Foreskin keratinocyte (primary cell): ENCODE measurements at places on chromosomes 3 and 15. TPM values are rescaled to one million over a fixed set of nuclear protein-coding genes. Genes with fewer than 3 reads are reported as not detected.

DNA sequence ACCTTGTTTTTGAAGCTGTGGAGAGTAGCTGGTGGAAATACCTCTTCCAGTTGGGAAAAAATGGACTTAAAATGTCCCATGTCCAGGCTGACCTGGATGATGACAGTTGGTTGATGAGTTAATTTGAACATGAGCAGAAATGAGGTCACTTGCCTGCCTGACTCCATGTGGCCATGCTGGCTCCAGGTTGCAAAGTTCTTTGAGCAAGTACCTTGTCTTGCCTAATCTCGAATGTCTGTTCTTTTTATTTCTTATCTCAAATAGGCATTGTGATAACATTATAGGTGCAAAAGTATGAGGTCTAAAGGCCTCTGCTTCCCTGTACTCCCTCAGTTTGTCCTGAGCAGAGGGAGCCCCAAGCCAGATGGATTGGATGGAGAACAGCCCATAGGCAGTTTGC is 9.0 kb downstream of the MAPKBP1 start:
- no peak for DNase-seq

- DNase-seq = no peak
These were observed 265.8 kb downstream of the RPLP1 start for GRCh38 chr15:69718436-69718835.

DNA sequence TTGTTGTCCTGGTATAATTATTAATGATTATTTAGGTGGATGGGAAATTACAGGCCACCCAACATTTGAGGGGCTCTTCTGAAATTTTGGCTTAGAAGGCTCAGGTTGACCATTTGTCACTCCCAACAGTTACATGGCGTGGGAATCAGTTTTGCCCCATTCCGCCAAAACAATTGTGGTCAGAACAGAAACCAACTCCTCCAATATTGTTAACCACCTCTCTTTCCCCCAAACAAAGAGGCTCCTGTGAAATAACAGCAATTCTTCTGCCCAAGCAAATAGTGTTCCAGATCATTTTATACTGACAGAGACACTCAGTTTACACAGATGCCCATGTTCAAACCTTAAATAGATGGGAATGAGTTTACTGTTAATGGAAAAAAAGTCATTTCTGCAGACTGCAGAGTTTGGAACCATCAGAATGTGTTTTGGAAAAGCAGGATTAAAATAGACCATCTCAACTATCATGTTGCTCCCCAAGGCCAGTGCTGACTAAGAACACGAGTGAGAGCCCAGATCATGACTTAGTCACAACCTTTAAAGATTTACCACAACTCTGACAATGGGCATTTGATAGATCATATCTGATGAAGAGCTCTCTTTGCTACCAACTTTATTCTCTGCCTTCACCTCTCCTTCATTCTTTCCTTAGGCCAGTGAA is 102.1 kb downstream of the DUT start:
- DNase-seq = peak; percentile 55

DNA sequence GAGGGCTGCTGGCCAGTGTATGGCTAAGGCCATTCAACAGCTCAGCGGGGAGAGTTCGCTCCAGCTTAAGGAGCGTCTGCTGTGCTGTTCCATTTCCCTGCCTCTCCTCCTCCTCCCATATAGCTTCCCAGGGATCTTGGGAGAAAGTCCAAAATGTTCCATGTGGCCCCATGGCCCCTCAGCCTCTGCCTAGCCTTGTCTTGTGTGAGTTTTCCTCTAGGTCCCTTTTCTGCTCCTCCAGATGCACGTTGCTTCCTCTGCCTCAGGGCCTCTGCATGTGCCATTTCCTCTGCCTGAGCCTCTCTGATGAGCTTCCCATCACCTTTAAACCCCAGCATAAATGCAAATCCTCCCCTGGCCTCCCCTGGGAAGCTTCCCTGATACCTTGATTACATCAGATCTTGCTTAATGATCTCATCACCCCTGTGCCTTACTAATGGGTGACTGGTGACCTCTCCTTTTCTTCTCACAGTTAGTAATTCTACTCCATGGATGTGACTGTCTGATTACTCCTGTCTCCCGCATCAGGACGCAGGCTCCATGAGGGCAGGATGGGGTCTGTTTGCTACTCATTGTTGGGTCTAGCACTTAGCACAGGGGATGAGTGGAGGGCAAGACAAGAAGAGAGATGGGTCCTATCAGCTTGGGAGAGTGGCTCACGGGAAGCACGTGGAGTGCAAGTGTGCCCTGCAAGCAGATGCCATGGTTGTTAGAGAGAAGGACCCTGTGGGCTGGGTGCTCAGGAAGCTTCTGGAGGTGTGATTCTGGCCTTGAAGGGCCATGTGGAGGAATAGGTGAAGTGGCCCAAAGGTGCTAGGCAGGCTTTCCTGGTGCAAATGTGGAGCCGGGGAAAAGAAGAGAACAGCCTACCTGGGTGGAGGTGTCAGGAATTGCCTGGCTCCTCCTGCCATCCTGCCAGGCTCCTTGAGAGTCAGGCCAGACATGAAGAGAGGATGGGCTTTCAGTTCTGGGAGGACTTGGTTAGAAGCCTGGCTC is 23.8 kb downstream of the ITGA11 start:
- no peak for DNase-seq

- no peak for DNase-seq
These were observed 110.9 kb downstream of the SEC22A start for GRCh38 chr3:123312331-123313265.

The MYL3 gene
- total RNA-seq = not detected in 2 replicates

GRCh38 chr3:129950318-129951046 is 24.0 kb upstream of the TRH start:
- DNase-seq = no peak

GRCh38 chr15:59255680-59256336 is 49.2 kb downstream of the LDHAL6B start:
- no peak for DNase-seq

- DNase-seq = no peak
These were observed 15.6 kb upstream of the IL1RAP start for GRCh38 chr3:190498293-190498692.
